ENCODE measurements at places on chromosomes 5 and 9.

- no peak for DNase-seq
Observed at GRCh38 chr5:65356274-65356673, 125.4 kb downstream of the ADAMTS6 start.

DNA sequence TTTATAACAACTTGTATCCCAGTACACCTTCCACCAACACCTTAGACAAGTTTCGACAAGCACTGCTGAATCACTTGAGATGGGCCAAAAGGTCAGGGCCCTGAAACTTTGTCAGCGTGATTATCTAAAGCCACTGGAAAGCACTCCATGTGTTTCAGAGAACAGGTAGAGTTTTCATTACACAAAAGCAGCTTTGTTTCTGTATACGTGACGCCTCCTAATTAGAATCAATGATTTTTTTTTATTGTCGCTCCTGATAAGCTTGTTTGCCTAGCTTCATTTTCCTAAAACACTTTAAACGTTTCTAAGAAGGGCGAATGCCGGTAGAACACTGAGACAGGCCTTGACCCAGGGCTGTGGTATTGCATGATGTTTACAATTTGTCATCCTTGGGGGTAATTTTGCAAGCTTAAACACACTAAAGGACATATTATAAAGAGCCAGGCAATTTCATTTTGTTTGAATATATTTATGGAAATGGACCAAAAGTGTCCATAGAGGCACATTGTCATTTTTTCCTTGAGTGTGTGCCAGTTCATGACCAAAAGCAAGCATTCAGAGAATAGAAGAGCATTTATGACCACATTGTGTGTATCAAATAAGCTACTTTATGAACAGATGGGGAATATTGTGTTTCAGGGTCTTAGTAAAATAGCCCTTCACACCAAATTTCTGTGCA, 193.6 kb downstream of the GLIS3 start:
- no peak for DNase-seq

GRCh38 chr9:68721666-68722330, 16.8 kb downstream of the PIP5K1B start:
- no peak for DNase-seq

DNA sequence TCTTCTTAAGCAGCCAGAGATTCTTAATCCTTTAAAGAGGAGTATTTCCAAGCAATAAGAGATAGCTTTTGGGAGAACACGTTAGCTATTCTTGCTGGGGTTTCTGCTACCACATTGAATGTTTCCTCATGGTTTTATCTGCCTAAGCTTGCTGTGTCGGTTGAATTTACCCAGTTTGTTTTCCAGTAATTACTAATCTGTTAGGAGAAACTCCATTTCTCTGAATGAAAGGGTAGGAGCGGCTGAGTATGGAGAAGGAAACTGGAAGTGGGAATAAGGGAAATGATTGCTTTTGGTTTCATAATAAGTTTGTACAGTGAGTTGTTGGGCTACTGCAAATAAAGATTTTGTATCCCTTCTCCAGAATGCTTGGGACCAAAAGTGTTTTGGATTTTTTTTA, 1.2 kb downstream of the JAK2 start:
- DNase-seq, result no peak

GRCh38 chr5:158320178-158320674, 461.3 kb upstream of the CLINT1 start:
- DNase-seq, result no peak

DNA sequence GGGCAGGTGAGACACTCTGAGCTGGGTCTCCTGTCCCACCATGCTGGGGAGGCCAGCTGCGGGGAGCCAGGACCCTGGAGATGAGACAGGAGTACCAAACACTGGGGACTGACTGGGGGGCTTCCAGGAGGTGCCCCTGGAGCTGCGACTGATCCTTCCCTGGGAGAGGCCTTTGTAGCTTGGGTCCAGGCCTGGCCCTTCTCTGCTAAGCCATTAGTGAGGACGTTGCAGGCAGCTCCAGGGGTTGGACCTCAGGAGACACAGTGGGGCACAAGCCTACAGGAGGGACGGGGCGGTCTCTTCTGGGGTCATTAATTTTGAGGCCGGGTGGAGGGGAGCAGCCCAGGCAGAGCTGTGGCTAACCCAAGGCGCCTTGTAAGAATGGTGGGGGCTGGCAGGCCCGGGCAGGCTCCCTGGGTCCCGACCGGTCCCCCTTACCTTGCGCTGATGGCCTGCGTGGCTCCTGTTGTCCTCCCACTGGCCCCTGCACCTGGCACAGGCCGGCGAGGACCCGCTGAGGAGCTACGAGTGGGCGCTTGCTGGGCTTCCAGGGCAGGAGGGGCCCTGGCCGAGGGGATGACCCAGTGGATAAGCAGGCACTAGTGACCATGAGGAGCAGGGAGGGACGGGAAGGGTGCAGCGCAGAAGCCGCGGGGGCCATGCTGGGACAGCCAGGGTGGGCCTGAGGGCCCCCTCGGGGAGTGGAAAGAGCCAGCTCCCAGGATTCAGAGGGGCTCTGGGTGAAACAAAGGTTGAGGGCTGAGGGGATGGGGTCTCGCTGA, 5.1 kb downstream of the MRPS2 start:
- no peak for DNase-seq

GRCh38 chr5:133509742-133510079, 102.6 kb downstream of the FSTL4 start:
- no peak for DNase-seq

DNA sequence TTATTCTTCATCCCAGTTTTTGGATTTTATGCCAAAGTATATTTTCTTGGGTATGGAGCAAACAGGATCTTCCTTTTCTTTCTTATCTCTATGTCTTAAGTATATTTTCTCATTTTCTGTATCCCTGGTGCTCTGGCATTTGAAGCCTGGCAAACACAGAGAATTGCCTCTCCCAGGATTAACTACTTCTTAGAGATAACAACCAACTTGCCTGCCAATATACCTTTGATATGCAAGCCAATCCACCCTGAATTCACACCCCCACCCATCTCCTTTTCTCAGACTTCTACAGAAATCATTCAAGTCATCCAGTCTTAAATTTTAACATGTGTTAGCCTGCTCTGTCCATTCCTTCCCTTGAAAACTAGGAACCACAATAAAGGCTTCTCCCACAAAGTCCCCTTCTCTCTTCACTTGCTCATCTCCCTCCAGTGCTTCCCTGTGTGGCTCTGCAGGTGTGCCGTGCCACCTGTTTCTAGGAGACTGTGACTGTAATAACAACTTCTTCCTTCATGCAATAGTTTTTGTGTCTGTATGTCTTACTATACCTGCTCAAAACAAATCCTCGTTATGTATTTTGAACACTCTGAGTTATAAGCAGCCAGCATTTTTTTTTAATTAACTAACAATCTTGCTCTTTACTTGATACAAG, 649.7 kb upstream of the RIOK2 start:
- no peak for DNase-seq

- DNase-seq, result no peak
Observed at GRCh38 chr5:68330574-68330973, 115.0 kb downstream of the PIK3R1 start.

DNA sequence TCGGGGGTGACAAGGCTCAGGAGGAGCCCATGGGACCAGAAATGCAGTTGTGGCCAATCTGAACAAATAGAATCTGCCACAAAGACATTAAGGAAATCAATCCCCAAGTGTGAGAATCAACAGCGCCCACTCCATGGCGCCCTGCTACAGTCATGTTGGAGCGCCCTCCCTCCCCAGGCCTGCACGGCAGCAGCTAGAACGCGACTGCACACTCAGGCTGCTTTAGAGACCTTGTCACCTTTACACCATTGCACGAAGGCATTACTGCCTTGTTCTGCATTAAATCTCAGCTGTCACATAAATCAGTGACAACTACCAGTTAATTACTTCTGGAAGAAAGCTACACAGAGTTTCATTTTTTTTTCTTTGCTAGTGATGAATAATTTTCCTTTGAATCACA, 98.7 kb upstream of the SPIN1 start:
- DNase-seq, result no peak

GRCh38 chr9:129109537-129109903, 1.1 kb downstream of the CRAT start:
- no peak for DNase-seq

Data from HCT116 (cell line).